ENCODE measurements at places on chromosomes 2 and 18.

- no peak for DNase-seq
Measured at GRCh38 chr2:128237081-128237534, 81.6 kb downstream of the HS6ST1 start.

- no peak for DNase-seq
Measured at GRCh38 chr2:64273524-64274398, 129.5 kb upstream of the PELI1 start.

DNA sequence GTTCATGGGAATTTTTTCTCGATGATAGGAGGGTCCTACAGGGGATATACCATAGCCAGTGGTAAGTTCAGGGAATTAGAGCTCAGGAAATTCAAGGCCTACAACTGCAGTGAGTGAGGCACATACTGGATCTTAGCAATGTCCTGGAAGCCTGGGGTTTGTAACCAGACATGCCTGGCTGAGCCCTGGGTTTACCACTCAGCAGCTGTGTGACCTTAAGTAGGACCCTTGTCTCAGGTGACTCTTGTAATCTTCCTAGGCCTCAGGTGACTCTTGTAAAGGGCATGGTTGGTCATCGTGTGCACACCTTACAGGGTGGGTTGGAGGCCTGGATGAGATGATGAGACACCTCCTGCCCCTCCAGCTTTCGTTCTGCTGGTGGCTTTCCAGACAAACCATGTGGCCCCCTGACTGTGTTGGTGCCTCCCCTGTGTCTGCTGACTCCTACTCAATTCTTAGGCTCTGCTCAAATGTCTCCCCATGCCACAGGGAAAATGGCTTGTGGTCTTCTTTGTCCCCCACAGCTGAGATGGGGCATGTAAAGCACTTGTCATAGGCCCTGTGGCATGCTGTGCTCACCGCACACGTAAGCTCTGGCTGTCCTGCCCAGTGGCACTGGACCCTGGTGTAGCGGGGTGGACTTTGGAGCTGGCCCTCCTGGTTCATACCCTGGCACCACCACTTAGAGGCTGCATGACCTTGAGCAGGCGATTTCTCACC, 94.1 kb downstream of the FHOD3 start:
- no peak for DNase-seq

GRCh38 chr2:30127016-30127893, 19.6 kb upstream of the YPEL5 start:
- DNase-seq = no peak

DNA sequence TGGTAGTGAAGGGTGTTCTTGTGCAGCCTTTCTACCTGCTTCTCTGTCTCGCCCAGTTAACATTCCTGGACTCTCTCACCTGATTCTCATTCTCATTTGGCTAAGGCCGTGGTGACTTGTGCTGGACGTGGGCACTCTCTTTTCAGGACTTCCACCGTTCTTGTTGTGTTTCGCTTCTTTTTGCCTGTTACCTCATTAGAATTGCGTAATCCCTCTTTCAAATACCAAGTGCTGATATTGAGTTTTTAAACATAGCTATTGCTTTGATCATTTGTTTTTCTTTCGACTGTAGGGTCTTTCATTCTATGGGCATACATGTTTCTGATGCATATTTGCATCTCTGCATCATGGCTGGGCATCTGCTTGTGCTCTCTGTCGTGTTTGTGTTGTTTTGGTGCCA, 287.0 kb downstream of the ALPK2 start:
- DNase-seq = no peak

DNA sequence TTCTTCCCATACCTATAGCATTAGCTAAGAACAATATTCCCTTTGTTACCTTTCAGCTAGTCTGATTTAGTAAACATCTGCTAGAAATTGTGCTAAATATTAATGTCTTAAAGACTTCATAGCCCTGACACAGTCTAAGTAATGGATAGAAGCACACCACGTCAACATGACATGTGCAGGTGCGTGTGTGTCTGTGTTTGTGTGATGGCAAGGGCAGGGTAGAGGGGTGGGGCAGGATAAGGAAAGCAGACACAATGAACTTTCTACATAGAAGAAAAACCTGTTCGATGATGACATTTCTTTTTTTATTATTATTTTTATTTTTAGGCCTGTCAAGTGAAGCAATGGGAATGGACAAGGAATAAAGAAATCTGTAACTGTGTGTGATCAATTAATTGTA, 223.3 kb downstream of the NOL4 start:
- DNase-seq = no peak

DNA sequence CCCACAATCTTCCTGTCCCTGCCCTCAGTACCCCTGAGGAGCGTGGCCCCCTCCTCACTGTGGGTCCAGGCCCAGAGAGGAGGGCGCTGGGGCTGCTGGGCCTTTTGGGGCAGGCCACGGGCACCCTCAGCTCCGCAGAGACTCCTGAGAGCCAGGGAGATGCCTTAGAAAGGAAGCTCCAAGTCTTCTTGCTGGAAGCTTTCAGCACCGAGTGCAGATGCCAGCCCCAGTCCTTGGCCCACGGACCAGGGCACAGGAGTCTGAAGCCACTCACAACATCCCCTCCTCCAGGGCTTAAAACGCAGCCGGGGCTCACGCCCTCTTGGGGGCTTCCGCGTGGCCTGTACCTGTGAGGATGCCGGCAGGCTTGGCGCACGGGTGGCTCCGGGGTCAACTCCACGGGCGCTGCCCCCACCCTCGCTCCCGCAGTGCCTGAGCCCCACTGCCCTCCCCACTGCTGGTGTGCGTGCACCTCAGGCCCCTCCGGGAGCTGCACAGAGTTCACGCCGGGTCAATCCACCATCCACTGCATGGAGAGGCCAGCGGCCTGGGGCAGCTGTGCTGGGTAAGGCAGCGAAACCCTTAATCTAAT, 72.1 kb upstream of the CTDP1 start:
- no peak for DNase-seq

GRCh38 chr2:161122772-161123530, 37.3 kb upstream of the TANK start:
- DNase-seq = no peak

GRCh38 chr18:44673256-44673880, 7.3 kb upstream of the SETBP1 start:
- DNase-seq = no peak

DNA sequence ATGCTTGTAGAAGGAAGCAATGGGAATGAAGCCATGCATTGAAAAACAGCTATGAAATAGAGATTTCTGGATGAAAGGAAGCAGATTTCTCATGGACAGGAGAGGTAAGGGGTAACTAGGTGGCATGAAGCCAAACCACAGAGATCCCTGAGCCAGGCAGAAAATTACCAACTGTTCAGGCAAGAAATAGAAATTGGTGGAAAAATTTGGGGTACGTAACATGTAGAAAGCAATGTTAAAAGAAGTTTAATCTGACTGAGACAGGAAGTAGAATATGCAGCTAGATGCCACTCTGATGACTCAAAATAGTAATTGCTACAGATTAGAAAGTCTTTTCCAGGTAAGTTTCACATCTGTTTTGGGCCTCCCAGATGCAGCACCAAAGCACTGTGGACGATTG, 928.5 kb upstream of the CELF4 start:
- DNase-seq = no peak

GRCh38 chr18:3872641-3873040, 422.7 kb downstream of the TGIF1 start:
- DNase-seq = no peak

GRCh38 chr2:223635080-223635479, 32.9 kb upstream of the SCG2 start:
- DNase-seq = no peak

DNA sequence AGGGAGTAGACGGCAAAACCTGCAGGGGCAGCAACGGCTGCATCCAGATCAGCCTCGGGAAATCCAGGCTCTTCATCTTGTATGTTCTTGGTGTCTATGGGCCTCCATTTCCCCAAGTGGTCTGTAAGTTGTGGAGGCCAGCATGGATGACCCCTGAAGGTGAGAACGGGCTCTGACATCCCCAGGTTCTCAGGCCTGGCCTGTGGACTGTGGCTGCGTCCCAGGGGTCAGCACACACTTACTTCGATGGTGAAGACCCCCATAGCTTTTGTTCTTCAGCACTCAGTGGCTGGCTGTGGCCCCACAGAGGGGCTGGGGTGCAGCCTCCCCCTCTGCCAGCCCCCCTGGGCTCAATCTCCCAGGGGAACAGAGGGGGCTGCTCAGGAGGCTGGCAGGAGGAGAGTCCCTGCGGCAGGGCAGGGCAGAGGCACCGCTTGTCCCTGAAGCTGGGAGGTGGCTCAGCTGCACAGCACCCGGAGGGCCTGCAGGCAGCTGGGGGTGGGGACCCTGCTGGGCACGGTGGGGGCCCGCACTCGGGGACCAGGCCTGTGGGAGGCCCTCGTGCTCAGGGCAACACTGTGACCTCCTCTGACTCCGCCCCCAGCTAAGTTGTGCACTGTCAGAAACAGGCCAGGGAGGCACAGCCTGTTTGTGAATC, 3.8 kb downstream of the SLC66A3 start:
- no peak for DNase-seq

DNA sequence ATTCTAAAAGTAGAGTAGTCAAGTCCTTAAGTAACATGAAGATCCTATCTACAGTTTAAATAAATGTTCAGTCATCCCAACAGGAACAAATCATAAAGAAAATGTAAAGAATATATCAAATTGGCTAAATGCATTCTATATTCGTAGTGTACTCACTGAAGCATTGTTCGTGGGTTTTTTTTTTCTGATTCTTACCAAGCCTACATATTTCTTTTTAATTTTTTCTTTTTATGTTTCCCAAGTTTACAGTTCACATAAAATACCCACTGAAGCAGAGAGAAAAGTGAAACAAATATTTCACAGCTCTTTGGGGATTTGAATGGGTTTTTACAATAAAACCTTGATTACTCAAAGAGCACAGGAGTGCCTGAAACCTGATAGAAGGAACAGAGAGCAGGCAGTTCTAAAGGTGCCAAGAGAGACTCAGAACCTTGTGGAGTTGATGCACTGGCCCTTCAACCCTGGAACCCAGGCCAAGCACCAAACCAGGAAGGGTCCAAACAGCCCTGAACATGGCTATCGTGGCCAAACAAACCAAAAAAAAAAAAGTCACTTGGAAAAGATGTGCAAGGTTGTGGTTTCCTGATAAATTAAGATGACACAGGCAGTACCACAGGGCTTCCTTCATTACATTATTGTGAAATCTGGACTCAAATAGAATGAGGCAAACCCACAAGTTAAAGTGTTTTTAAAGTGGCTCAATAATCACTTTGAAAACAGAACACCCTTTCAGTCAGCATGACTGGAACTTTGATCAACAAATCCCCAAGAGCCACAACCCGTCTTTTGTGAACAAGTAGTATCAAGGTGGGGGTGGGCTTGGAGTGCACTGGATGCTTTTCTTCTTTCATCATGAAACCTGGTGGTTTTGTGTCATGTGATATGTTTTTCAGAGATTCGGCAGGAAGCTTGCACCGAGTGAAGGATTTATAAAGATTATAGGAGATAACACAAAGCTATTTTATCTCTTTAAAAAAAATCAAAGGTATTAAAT, 245.0 kb upstream of the FN1 start:
- DNase-seq = no peak

- no peak for DNase-seq
Measured at GRCh38 chr18:9631814-9632496, 17.6 kb upstream of the PPP4R1 start.

- no peak for DNase-seq
Measured at GRCh38 chr2:230322561-230323384, 4.2 kb upstream of the SP140L start.

DNA sequence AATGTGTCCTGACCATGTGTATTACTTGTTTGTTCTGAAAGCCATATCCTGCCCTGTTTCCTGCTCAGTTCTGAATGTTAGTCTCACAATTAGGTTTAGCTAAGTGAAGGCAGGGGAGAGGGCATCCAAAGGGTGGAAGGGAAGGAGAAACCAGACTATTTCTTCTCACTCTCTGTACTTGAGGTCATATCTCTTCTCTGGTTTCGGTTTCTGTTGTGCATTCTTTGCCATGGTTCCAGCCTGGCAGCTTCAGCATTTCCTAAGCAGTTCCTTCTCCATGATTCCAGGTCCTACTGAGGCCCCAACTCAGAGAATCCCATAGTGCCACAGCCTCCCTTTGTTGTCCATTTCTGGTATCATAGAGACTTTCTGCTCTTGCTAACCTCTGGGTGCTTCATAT, 40.3 kb upstream of the HNMT start:
- no peak for DNase-seq

DNA sequence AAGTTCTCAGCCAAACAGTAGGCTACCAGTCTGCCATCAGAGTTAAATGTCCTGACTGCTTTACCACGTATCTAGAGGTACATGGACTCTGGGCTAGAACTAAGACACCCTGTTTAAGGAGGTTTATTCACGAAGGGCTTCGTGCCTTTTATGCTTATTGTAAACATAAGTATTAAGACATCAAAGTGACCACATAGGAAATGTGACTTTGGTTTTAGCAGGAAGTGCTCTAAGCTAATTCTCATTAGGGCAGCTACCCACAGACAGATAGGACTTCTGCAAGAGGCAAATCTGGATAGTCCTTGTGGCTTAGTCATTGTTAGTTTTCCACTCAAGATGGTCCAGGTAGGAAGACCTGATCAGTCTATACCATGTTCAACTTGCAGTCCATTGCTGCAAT, 233.3 kb upstream of the MGAT5 start:
- DNase-seq = no peak

GRCh38 chr2:182240862-182241371, 185.9 kb downstream of the PDE1A start:
- DNase-seq = peak; percentile 3

DNA sequence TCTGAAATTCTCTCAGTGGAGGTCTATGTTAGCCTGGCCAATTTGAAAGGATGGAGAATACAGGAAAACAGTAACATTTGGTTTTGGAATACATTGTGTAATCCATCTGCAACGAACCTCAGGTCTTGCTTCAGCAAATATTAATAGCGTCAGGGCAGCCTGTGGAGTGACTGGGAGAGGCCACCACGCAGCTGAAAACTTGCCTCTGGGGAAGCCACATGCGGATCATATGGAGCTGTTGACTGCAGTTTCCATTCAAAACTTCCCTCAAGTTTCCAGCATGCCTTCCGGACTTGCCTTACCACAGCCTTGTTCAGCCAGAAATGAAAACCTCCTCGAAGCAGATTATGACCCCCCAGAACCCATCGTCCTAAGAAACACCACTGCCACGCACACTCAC, 25.7 kb downstream of the BCL11A start:
- no peak for DNase-seq

- DNase-seq = no peak
Measured at GRCh38 chr2:165601928-165602521, 132.5 kb downstream of the CSRNP3 start.

- no peak for DNase-seq
Measured at GRCh38 chr2:204529795-204530463, 15.3 kb upstream of the PARD3B start.
